ENCODE measurements at places on chromosomes 4 and X. TPM values are rescaled to one million over a fixed set of nuclear protein-coding genes. Genes with fewer than 3 reads are reported as not detected.

PRKG2 gene
- total RNA-seq, result 0.77 TPM

USP51 gene
- total RNA-seq, result 9.4 TPM

CTAG1B gene
- total RNA-seq, result not detected

POF1B gene
- not detected for total RNA-seq

GC gene
- not detected for total RNA-seq

FAM9C gene
- 0.25 TPM for total RNA-seq

USP27X gene
- total RNA-seq, result 6.8 TPM

DNA sequence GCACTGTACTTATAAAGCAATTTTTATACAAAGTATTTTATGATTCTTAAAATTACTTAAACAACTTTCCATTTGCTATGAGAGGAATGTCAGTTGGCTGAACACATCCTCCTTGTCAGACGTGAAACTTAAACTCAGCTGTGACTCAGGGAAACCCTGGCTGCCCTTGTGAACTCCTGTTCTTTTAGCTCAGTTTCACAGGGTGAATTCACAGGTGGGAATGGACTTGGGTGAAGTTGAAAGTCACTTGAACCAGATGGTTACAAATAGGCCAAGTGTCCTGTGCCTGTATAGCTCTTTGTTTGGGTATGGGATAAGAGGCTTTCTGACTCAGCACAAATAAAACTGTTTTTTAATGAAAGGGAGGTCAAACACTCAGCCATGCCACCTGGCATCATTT, 67.4 kb upstream of the FAM47B start:
- DNase-seq, result no peak

DNA sequence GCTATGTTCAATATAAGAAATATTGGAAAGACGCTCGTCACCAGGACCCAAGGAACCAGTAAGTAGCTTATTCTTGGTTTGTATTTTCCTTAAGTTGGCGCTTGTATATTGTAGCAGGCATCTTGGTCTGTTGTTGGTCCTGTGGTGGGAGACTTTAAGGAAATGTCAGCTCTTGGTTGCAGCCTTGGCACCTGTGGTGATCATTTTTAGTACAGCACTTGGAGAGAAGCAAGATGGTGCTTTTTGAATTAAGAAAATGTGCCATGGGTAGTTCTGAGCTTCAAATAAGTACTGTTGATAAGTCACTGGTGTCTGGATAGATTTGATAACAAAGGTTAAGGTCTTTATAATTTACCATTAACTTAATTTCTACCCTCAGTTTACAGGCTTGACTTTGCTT, 1.1 kb downstream of the RPS3A start:
- DNase-seq, result no peak

GRCh38 chr4:48706736-48707135, 73.3 kb downstream of the FRYL start:
- no peak for DNase-seq

DNA sequence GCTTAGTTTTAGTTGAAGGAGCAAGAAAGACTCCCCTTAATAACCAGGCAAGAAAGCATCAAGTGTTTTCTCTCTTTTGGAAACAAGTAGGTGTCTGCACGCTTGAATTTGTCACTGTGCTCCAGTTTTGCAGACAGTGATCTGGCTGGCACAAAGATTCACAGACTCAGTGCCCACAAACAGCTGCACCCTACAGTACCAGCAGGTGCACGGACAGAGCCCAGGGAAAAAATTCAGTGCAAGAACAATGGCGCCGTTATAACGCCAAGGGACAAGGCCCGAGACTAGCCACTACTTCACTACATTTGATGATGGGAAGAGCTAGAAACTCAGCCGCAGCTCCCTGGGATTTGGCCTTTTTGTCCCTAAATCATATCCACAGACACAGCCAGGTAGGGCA, 56.0 kb downstream of the ZNF827 start:
- DNase-seq, result no peak

DNA sequence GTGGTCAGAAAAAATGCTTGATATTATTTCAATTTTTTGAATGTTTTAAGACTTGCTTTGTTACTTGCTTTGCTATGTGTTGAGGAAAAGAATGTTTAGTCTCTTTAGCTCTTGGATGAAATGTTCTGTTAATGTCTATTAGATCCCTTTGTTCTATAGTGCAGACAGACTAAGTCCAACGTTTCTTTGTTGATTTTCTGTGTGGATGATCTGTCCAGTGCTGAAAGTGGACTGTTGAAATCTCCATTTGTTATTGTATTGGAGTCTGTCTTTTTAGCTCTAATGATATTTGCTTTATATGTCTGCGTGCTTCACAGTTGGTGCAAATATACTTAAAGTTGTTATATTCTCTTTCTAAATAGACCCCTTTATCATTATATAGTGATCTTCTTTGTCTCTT, 220.6 kb downstream of the GUCY2F start:
- no peak for DNase-seq

GRCh38 chr4:77073106-77073809, 2.5 kb downstream of the CCNI start:
- DNase-seq, result no peak

- DNase-seq, result no peak
Measured at GRCh38 chr4:151610229-151610628, 150.6 kb downstream of the GATB start.

GRCh38 chrX:10085223-10085622, 71.6 kb upstream of the CLCN4 start:
- no peak for DNase-seq

DNA sequence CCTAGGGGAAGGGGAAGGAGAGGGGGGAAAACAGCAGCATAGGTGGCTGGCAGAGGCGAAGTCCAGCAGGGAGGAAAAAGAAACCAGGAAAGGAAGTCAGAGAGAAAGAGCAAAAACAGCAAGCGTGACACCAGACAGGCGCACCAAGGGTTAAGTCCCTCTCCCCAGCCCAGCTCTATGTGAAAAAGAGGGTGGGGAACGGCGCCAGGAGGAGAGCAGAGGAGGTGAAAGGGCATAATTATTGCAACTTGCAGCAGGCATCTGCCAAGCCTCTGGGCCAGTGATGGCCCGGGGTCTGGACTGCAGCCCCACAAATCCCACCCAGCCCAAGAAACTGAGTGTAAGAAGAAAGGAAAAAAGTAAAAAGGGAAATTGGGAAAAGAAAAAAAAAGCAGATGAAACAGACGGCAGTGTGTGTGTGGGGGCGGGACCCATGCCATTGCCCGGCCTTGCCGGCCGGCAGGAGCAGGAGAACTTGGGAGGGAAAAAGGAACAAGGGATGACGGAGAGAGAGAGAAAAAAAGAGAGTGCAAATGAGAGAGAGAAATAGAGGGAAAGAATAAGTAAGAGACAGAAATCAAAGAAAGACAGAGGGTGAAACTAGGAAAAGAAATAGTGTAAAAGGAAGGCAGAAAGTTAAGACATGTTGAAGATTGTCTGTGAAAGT, 14.1 kb upstream of the RHOXF2 start:
- peak; percentile 11 for DNase-seq

GRCh38 chr4:38366456-38366855, 297.5 kb upstream of the KLF3 start:
- DNase-seq, result no peak

- no peak for DNase-seq
Measured at GRCh38 chrX:123851079-123851478, 8.8 kb upstream of the XIAP start.

DNA sequence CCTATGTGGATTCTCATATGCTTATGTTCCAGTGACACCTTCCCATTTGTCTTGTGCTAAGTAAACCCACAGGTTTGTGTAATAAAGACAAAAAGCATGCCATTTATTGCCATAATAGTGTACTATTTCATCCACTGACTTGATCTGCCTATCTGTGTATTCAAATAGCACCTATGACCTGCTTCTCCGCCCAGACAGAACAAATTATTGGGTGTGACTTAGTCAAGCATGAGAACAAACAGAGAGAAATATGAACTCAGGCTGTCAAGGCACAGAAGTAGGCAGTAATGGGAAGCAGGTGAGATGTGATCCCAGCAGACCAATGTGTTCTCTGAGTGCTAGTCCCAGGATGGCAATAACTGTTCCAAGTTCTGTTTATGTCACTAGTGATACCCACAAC, 25.4 kb downstream of the ELOVL6 start:
- no peak for DNase-seq

- DNase-seq, result no peak
Measured at GRCh38 chr4:177386278-177386815, 55.9 kb downstream of the AGA start.

DNA sequence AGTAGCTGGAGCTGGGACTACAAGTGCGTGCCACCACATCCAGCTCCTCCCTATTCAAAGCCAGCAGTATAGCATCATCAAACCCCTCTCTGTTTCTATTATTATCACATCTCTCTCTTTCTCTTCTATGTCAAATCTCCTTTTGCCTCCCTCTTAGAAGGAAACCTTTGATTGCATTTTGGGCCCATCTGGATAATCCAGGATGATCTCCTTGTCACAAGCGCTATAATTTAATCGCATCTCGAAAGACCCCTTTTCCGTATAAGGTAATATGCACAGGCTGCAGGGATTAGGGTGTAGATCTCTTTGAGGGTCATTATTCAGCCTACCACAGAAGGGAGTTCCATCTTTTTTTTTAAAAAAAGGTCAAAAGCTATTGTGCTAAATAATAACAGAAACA, 46.4 kb upstream of the TBC1D9 start:
- DNase-seq, result no peak

Data from neural crest cell (in vitro differentiated cells).